Stimulated activated CD8-positive, alpha-beta memory T cell treated with anti-CD3 and anti-CD28 coated beads, Interleukin-7, amount 100 ng/mL, for 48 hours (primary cell): ENCODE measurements at places on chromosomes 3 and 15.

DNA sequence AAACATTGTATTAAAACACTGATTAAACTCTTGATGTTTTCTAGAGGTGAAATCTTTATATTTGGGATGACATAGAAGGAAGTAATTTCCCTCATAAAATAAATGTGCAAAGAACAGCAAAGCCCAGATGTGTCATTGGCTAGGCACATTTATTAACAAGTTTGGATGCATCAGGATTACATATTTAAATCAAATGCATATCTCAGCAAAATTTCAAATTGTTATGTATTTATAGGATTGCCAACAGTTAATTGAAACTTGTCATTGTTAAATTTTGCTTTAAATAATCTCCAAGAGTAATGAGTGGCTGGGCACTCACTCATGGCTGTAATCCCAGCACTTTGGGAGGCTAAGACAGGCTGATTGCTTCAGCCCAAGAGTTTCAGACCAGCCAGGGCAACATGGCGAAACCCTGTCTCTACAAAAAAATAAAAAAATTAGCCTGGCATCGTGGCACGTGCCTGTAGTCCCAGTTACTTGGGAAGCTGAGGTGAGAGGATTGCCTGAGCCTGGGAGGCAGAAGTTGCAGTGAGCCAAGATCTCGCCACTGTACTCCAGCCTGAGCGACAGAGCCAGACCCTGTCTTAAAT, 28.2 kb downstream of the ARIH1 start:
- no peak for DNase-seq

- DNase-seq: no peak
Measured at GRCh38 chr3:63955830-63956545, 43.8 kb upstream of the SCAANT1 start.

DNA sequence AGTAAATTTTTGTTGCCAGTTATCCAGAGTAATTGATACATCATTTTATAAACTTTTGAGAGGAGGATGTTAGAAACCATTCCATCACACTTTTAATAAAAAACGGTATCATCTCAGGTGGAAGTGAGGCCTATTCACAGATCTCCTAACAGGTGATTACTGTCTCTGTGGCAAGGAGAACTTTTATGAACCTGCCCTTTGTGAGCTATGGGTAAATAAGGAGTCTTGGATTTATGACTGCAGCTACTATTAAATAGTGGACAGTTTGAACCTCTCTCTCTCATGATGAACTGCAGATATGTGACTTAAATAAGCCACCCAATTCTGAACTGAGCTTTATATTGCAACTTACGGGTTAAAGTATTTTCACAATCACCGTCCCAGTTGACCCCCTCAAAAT, 45.7 kb downstream of the ZFAND6 start:
- no peak for DNase-seq

DNA sequence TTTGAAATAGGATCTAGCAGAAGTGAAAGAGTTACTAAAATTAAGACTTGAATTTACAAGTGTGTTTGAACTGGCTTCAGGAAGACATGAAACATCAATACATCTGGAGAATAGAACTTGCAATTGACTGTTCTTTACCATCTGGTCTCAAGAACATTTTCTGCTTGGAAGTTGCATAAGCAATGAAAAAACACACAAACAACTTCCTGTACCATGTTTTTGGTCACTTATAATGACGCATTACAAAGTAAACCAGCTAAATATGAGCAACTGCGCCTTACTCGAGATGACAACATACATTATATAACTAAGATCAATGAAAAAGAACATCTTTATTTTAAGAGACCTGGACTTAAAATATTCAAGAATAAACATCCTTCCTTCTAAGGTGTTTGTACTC, 112.5 kb downstream of the TIGIT start:
- DNase-seq: no peak

- DNase-seq: no peak
Measured at GRCh38 chr3:195803289-195803908, 8.3 kb downstream of the MUC4 start.

DNA sequence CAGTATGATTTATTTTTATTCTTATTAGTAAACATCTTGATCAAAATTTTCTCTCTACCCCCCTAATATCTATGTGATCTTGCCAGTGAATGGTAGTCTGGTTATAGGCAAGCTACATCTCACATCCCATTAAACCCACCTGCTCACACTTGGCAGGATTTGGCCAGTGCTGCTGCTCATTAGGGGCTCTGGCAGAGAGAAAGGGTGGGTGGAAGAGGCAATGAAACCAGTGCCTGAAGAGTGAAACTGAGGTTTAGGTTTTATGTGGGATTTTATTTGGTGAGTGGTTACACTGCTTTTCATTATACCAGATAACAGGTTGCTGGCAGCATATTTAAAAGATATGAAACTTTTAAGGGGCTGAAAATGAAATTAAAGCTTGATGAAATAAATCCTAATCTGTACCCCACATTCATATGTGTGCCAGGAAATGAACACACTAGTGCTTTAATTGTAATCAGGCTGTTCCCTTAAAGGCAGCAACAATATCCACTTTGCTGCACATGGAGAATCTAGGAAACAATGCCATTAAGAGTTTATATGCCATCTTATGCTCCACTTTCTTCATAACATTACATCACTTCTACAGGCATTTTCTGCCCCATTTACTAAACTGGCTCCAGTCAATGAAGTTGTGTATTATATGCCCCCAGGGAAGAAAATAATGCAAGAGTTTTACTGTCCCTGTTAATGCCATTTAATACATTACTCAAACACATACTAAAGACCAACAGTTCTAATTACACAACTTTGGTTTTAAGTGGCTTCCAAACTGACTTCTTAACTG, 688.7 kb downstream of the MECOM start:
- no peak for DNase-seq

GRCh38 chr3:171123915-171124314, 97.4 kb upstream of the SLC2A2 start:
- no peak for DNase-seq

GRCh38 chr3:139098391-139098790, 53.7 kb upstream of the PRR23C start:
- DNase-seq: no peak

DNA sequence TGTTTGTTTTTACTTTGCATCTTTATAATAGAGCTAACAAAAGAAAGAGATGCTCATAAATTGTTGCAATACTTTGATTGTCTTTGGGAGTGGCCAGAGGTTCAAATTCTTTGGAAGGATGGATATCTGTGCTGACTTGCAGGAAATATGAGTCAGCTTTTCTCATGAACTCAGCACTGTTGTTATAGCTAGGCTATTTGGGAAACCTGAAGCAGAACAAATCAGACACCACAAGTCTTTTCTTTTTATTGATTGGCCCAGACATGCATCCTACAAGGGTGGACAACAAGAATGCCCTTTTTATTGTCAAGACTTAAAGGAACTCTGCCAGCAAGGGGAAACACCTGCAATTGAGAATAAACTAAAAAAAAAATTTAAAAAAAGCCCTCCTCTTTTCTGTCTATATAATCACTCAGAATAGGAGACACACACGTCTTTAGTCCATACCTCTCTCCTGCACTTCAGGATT, 4.6 kb upstream of the DENND4A start:
- no peak for DNase-seq

DNA sequence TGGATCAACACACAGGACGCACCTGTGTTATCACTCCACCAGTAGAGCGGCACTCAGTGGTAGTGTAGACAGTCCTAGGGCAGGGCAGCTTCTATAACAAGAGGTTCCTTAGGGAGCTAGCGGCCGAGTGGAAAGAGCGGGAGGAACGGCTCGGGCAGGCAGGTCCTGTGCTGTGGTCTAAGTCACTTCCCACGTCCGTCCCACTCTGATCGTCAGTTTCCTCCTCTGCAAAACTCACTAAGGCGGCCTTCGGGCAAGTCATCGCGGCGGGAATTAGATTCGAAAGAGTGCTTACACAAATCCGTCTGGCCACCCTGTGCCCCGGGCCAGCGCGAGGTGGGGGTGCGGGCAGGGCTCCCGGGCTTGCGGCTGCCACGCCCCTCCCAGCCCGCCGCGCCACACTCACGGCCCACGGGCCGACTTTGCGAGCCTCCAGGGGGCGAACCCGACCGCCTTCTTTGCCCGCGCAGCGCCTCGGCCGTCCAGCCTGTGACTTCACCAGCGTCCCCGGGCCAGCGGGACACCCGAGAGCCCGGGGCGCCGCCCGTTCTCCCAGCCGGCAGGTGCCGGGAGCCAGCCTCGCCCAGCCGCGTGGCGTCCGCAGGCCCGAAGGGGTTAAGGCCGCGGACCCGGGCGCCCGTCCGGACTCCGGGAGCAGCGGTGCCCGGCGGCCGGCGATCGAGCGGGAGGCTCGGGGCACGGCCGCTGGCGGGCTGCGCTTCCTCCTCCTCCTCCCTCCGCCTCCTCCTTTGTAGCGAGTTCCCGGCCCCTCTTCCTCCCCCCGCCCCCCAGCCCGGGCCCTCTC, 416 bp upstream of the CORO2B start:
- no peak for DNase-seq

- no peak for DNase-seq
Measured at GRCh38 chr3:16311960-16312451, 47.0 kb downstream of the OXNAD1 start.

DNA sequence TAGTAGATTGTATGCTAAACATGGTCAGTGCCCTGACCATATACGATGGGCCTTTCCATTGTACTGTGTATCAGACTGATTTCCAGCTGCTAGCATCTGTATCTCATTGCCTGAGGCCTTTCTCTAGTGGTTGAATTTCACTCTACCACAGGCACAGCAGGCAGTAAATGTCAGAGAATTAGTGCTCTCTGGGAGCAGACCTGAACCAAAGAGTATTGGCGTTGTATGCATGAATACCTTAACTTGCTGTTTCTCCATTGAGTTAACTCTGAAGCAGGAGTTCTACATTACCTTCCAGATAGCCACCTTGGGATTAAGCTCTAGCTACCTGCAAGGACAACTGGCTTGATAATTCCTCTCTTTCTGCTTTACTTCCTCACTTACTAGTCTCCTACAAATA, 439.2 kb upstream of the EPHA3 start:
- no peak for DNase-seq

DNA sequence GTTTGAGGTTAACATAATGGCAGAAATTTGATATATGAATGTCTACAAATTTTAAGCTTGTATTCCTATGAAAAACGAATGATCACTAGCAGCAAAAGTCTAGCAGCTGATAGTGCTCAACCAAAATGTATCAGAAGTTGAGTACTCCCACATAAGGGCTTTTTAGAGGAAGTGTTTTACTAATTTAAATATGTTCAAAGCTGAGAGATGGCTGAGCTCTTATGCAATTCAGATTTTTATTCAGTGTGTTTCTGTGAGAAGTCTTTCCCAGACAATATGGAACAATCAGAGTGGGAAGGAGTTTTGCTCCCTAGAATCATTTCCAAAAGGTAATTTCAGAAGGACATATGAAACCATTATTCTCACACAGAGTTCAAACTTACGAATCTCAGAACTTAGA, 327.0 kb downstream of the ZPLD1 start:
- DNase-seq: no peak

DNA sequence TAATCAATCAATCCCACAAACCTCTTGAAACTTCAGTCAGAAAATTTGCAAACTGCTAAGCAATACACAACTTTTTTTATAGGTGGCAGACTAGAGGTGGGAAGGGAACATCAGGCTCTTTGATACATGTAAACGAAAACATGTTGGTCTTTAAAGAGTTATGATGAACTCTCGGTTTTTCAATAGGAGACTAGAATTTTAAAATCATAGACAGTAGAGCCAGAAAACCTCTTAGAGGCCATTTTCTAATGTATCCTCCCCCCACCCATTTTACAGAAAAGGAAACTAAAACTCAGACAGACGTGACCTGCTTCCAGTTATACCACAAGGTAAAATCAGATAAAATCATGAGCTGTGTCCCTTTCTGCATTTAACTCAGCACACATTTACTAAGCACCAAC, 179.1 kb upstream of the LPP start:
- no peak for DNase-seq

- DNase-seq: no peak
Measured at GRCh38 chr15:28888900-28889299, 3.1 kb downstream of the APBA2 start.

- no peak for DNase-seq
Measured at GRCh38 chr3:53040351-53040820, 5.5 kb downstream of the SFMBT1 start.

- no peak for DNase-seq
Measured at GRCh38 chr15:41894251-41894790, 468 bp upstream of the SPTBN5 start.

GRCh38 chr3:123758081-123758564, 126.0 kb downstream of the MYLK start:
- DNase-seq: no peak

GRCh38 chr3:99872923-99873254, 55.2 kb downstream of the CMSS1 start:
- DNase-seq: no peak

- no peak for DNase-seq
Measured at GRCh38 chr15:53834214-53834613, 74.8 kb upstream of the WDR72 start.

- no peak for DNase-seq
Measured at GRCh38 chr15:25989327-25989726, 126.2 kb upstream of the ATP10A start.

DNA sequence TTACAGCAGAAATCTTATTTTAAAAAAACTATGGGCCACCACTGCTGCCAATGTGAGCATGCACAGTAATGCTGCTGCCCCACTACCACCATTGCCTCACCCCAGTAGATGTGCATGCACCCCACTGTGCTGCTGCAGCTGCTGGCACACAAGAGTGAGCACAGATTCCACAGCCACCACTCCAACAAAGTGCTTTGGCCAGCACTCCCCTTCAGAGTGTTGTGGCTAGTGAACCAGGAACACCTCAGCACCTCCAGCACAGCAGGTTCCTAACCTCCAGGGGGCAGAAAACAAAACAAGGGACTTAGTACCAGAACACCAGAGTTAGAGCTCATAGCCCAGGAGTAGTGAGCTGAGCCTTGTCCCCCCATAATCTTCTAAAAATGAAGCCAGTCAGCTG, 629.6 kb downstream of the PYDC2 start:
- no peak for DNase-seq

GRCh38 chr3:120419797-120420196, 31.0 kb downstream of the FSTL1 start:
- no peak for DNase-seq

GRCh38 chr15:62717496-62717895, 325.1 kb upstream of the TPM1 start:
- no peak for DNase-seq

DNA sequence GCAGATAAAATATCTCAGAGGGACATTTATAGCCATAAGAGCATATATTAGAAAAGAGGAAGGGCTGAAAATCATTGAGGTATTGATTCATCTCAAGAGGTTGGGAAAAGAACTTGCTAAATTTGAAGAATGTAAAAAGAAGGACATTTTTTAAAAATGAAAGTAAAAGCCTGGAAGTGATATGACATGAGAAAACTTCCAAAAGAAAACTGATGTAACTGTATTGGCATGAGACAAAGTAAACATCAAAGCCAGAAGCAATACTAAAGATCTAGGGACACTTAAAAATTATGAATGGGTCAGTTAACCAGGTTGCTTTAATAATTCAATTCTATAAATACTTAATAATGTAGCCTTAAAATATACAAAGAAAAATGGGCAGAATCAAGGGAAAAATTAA, 31.9 kb downstream of the CEP63 start:
- no peak for DNase-seq

GRCh38 chr3:181637056-181637455, 74.7 kb upstream of the SOX2 start:
- no peak for DNase-seq

GRCh38 chr3:126339466-126339865, 17.7 kb downstream of the KLF15 start:
- DNase-seq: no peak

GRCh38 chr3:41652931-41653330, 309.0 kb downstream of the ULK4 start:
- no peak for DNase-seq
